Germinal center (tissue), 1 donor: ENCODE measurements at places on chromosomes 5 and 9.

GRCh38 chr9:126667190-126668055, 53.7 kb downstream of the LMX1B start:
- DNase-seq: no peak

DNA sequence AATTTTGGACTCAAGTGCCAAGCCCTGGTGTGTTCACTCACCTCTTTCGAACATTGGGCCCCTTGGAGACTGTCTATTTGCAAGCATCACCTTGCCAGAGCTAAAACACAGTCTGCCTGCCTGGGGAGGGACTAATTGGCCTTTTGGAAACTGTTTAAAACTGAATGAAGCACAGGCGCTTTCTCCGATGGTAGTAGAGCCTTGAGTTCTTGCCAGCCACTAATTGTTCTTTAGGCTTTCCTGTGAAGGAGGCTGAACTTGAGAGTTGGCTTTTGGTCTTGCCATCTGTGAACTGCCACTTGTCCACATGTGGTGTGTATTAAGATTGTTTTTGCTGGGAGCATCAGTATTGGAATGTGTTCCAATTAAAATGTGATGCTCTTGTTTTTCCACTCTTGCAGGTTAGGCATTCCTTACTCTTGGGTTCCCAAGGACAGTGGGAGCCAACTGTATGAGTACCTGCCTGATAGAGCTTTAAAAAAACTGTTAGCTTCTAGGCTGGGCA, 26.0 kb downstream of the GARNL3 start:
- no peak for DNase-seq

GRCh38 chr9:34552606-34552981, 29.8 kb upstream of the ENHO start:
- DNase-seq: no peak

GRCh38 chr9:124629600-124629999, 122.4 kb upstream of the NR5A1 start:
- no peak for DNase-seq

DNA sequence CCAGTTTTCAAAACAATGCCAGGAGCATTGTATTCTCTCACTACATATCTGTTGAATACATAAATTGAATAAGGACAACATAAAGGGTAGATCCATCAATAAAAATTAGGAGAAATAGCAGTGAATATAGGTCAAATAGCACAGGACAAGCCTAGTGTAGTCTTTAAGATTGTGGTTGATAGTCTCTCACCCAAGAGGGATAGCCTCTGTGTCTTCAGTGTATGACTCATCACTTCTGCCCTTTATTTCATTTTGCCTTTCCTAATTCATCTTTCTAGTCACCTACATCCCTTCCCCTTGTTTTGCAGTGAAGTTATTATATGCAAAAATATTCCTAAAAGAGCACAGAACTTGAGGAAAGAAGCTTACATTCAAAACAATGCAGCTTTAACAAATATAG, 335.0 kb upstream of the TUSC1 start:
- no peak for DNase-seq

DNA sequence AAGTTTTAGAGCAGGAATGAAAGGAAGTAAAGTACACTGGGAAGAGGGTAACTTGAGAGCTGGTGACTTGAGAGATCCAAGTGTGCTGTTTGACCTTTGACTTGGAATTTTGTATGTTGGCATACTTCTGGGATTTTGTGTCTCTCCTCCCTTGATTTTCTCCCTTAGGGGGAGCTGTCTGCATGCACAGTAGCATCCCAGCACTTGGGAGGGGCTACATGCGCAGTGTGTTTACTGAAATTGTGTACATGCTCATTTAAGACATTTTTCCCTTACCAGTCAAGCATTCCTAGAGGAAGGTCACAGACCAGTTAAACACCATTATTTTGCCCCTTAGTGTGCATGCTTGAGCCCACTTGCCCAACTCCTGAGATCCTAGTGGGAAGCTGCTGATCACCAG, 120.1 kb downstream of the ZNF622 start:
- DNase-seq: no peak

DNA sequence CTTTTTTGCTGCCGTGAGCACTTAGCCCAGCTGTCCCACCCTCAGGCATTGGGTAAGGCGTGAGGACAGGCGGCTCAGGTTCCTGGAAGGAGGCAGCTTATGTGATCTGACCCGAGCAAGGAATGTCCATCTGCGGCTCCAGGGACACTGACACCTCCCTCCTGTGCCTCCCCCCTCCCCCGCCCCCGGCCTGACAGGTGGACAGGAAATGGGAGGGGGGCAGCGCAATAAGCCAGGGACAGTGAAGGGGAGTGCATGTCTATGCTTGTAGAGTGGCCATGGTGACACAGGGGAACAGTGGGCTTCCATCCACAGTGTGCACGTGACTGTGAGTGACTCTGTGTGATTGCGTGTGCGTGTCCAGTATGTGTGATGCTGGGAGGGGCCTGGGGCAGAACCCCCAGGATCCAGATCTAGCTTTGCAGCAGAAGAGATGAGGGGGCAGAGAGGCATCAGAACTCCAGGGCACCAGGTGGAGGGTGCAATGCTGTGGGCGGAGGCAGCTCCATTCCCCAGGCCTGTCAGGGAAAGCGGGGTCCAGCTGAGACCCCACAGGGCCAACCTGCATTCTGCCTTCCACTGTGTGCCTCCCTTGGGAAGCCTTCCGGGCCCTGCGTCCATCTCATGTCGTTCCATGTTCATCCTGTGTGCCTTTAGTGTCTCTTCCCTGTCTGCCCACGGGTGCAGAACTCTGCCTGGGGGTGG, 30.5 kb downstream of the CNTFR start:
- no peak for DNase-seq

GRCh38 chr5:109485030-109485429, 75.3 kb upstream of the PJA2 start:
- no peak for DNase-seq

DNA sequence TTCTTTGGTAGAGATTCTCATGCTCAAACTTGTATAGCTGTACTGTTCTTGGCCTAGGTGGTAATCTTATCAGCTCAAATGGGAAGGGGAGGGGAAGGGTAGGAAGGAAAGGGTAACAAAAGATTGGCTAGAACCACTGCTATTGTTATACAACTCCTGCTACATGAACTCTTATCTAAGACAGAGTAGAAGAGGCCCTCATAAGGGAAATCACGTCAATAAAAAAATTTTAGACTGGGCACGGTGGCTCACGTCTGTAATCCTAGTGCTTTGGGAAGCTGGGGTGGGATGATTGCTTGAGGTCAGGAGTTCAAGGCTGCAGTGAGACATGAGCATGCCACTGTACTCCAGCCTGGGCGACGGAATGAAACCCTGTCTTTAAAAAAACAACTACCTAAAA, 15.9 kb downstream of the STOM start:
- DNase-seq: no peak

DNA sequence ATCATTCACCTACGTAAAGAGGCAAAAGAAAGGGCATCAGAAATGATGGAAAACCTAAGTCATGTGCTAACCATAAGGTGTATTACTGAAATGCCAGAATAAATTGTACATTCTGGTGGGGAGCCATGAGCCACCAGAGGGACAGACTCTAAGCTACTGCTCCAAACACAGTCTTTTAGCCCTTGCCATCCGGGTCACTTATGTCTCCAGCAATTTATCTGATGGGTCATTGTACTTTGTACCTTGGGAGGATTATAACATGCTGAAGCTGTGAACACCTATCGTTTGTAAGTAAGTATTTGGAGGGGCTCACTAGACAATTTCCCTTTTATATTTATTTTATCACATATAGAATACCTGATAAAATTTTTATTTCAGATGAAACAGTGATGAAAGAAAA, 495.1 kb downstream of the KIF4B start:
- DNase-seq: no peak

DNA sequence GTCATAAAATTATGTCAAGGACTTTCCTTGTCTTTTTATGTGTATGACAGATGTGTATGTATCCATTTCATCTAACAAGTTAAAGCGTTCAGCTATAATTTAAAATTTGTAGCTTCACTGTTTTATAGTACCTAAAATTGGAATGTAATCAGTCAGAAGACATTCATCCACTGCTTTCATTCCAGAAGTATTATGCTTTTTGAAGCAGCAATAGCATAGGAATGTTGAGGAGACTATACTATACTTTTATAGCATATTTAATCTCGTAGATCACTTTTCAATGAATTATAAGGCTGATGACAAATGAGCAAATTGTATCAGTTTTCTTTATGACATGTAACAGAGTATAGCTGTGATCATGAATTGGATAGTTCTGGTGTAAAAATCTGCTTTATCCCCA, 6.9 kb downstream of the PCDHGA12 start:
- DNase-seq: no peak

DNA sequence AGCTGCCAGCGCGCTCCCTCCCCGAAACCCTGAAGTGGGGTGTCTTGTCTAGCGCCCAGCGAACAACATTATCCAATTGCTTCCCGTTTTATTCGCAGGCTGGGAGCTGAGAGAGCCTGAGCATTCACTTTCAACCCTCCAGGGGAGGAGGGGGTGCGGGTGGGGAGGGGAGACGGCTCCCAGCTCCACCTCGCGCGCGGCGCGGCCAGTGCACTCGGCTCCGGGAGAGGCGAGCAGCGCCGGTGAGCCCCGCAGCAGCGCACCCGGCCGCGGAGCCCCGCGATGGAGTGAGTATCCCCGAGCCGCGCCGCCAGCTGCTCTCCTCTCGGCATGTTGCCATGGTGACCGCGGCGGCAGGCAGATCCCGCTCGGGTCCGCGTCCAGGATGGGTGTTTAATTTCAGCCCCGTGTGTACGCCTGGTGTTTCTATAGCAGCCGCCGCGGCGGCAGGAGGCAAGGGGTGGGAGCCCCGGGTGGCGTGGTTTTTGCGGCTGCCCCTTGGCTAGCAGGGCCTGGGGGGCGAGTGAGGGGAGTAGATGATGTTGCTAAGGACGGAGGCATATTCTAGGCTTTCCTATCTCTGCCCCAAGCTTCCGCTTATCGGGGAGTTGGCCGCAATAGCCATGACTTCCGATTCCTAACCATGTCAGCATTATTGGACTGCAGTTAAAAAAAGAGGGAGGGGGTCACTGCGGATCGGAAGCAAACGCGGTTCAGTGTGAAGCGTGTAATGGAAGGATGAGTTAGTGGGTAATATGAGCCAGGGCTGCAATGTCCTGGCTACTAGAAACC, 139.2 kb upstream of the PALM2AKAP2 start:
- peak; percentile 3 for DNase-seq

- no peak for DNase-seq
Measured at GRCh38 chr5:83281658-83282057, 189.9 kb upstream of the VCAN start.

DNA sequence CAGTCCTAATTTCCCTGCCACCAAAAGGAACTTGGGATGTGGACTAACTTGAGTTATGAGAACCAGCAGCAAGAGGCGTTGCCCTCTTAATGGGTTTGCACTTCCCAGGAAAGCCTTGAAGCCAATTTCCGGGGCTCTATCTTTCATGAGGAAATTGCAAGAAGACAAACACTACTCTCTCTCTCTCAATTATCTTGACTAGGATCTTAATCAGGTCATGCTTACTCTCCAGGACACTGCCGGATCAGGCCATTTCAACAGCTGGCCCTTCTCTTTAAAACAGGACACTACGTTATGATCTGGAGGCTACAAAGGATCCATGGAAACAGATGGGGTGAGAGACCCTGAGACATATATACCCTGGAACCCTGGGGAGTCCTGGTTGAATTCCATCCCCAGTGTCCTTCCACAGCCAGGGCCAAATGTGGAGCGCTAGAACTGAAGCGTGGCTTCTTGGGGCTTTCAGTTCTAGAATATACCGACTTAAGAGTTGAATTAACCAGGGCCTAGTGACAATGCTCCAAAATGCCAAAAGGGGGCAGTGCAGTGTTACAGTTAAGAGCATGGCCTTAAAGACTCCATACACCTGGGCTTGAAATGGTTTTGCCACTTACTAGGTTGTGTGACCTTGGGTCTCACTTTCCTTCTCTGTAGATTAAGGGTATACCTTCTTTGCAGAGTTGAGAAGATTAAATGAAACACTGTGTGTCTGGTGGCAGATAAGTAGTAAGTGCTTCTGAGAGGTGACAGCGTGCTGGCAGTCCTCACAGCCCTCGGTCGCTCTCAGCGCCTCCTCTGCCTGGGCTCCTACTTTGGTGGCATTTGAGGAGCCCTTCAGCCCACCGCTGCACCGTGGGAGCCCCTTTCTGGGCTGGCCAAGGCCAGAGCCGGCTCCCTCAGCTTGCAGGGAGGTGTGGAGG, 21.1 kb downstream of the FAM219A start:
- DNase-seq: peak; percentile 74

DNA sequence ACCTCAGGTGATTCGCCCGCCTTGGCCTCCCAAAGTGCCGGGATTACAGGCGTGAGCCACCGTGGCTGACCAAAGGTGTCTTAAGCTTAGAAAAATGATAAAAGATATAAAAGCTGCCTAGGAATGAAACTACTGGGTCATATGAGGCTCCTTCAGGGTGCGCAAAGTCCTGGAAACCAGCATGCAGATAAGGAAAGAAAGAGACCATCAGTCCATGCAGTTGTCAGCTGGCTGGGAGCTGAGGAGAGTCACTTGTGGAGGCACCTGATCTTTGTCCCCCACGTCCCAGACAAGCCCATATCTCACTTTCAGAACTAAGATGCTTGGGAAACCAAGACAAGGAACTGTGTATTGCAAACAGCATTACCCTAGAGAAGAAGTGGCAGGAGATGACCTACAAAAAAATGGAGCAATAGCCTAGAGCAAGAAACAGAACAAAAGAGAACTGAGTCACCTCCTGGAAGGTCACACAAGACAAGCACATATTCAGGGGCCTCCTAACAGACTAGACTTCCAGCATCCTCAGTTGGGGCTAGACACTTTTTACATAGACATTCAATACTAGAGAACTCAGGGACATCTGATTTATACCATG, 2.8 kb upstream of the CCDC125 start:
- no peak for DNase-seq

GRCh38 chr9:98806394-98807035, 955 bp upstream of the GALNT12 start:
- no peak for DNase-seq

DNA sequence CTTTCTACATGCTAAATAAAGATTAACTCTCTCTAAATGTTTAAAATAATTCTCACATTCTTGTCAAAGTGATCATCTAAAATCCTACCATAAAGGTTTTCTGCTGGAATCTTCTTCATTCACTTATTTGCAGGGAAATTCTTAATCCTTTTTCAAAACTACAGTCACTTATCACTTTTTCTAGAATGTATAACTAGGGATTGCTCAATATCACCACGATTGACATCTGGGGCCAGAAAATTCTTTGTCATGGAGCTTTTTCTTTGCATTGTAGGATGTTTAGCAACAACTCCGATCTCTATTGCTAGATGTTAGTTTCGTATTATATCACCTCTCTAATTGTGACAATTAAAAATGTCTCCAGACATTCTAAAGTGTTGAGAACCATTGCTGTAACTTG, 344.9 kb upstream of the PIK3R1 start:
- no peak for DNase-seq

GRCh38 chr9:7376833-7377232, 422.7 kb downstream of the DMAC1 start:
- DNase-seq: no peak

GRCh38 chr5:89988129-89988810, 421.3 kb downstream of the CETN3 start:
- DNase-seq: no peak

DNA sequence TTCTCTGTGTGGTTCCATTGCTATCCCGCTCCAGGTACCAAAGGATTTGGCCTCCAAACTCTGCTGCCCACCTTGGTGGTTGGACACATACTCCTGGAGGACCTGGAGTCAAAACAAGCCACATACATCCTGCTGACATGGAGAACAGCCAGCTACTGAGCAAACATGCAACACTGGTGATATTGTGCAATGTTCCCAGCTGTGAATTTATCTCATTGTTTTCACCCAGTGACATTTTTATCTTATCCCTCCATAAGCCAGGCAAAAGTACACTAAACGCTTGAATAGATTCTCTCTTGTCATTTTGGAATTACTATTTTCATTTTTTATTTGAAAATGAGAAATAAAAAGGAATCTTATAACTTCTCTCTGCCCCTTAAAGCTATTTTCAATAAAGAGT, 11.1 kb upstream of the CTSL start:
- DNase-seq: no peak
